HFF-Myc (cell line): ENCODE measurements at places on chromosomes 6 and 20.

DNA sequence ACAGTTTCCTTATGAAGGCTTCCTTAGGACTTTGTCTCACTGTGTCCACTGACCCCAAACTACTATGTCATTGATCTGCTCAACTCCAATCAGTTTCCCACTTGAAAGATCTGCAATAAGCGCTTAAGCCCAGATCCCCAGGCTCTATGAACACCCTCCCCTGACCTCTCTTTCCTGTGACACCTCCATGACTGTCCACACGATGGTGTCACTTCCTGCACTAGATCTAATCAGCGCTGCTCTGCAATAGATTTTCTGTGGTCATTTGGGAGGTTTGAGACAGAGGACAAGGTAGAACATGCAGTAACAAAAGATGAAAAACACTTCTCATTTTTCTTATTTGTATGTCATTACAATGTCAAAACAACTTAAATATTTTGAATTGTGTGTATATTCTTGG, 304.6 kb upstream of the AGPAT4 start:
- DNase-seq: no peak

- DNase-seq: no peak
These were observed 21.8 kb downstream of the OSTM1 start for GRCh38 chr6:108052706-108053105.

- no peak for DNase-seq
These were observed 541.2 kb upstream of the FLRT3 start for GRCh38 chr20:14878676-14879019.

- no peak for DNase-seq
These were observed 23.3 kb downstream of the C20orf173 start for GRCh38 chr20:35506179-35506578.
